Activated CD4-positive, alpha-beta memory T cell treated with anti-CD3 and anti-CD28 coated beads, Interleukin-2, amount 10 ng/mL, durations not matched to agents 7 days and 5 days (primary cell): ENCODE measurements at places on chromosomes 7 and 10. TPM values are rescaled to one million over a fixed set of nuclear protein-coding genes. Genes with fewer than 3 reads are reported as not detected.

DNA sequence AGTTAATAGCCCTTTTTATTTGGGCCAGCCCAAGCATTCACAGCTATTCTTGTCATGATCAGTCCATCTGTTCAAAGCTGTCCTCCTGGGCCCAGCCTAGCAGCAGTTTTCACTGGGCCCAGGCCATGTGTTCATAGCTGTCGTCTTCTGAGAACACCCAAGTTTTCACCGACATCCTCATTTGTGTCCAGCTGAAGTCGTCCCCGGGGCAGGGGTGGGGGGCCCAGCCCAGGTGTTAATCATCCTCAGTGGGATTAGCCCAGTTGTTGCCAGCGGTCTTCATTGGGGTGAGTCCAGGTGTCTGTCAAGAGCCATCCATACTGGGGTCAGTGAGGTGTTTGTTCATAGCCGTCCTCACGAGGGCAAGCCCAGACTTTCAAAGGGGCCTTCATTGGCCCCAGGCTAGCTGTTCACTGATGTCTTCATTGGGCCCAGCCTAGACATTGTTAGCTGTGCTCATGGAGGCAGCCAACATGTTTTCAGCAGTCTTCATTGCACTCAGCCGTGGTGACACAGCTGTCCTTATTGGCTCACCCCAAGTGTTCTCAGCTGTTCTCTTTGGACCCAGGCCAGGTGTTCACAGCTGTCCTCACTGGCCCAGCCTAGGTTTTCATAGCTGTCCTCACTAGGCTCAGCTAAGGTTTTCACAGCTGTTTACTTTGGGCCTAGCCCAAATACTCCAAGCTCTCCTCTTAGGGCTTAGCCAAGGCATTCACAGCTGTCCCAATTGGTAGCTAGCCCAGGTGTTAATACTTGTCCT, 10.0 kb downstream of the FRG2B start:
- H3K4me3 ChIP-seq: no peak overlapping the region
- no peaks in the 10 kb centered on the region for H3K4me1 ChIP-seq
- no peak overlapping the region for H3K27ac ChIP-seq
- H3K36me3 ChIP-seq: no peaks in the 10 kb centered on the region

DNA sequence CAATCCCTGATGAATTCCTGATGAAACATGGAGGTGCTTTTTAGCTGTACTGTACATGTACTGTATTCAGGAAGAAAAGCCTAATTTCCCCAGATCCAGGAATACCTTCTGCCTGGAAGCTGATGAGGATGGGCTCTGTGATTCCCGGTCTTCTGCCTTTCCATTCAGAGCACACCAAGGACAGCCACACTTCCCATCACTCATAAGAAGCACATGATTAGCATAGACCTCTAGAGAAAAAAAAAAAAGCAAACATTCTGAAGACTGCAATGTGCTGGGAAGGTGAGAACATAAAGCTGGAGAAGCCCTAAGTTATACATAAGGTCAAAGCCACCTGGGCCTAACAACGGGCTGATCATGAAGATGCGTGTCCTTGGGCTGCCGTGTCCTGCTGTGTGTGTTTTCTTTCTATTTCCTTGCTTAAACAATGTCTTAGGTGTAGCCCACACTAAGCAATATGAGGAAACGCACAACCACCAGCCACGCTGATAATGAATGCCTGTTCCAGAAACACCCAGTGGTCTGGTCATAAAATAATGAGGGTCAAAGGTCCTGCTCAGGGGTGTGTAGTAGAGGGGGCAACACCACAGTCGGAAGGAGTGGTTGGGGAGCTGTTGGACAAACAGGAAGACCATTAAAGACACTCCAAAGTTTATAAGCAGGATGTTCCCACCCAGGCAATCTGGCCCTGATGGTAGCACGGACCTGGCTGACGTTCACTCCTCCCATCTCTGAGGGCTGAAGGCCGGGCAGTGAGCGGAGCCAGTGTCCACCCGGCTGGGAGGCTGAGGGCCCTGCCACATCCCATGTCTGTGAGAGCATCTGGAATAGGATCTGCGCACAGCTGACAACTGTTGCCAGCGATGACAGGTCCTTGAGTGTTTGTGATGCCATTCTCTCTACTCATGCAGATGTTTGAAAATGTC, 7.9 kb downstream of the PKD1L1 start:
- peaks cover 2% of the 10 kb centered on the region for H3K27me3 ChIP-seq
- no peak overlapping the region for H3K4me3 ChIP-seq

Gene GBX1
- total RNA-seq: not detected

- peaks cover 57% of the 10 kb centered on the region for H3K36me3 ChIP-seq
- DNase-seq: no peak
- peak overlapping the region; percentile 11 for H3K27ac ChIP-seq
- H3K4me1 ChIP-seq: peaks cover 92% of the 10 kb centered on the region
Observed at GRCh38 chr10:124727361-124727960, 16.7 kb downstream of the FAM53B start.

Gene KIAA1549
- total RNA-seq: 0.40 TPM
